ENCODE measurements at places on chromosomes 12 and 14.

DNA sequence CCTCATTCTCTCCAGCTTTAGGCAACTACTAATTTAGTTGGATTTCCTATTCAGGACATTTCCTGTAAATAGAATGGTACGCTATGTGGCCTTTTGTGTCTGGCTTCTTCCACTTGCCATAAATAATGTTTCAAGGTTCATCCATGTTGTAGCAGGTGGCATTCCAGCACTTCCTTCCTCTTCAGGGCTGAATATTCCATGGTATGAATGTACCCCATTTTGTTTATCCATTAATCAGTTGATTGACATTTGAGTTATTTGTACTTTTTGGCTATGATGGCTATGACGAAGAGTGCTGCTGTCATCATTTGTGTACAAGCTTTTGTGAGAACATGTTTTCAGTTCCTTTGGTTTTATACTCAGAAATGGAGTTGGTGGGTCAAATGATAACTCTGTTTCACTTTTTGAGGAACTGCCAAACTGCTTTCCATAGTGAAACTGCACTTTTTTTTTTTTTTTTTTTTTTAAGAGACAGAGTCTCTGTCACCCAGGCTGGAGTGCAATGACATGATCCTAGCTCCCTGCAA, 6.5 kb upstream of the CDK2AP1 start:
- DNase-seq, result no peak

- DNase-seq, result no peak
Observed at GRCh38 chr14:96901227-96901626, 104.0 kb downstream of the VRK1 start.

GRCh38 chr12:32331133-32331532, 68.2 kb upstream of the FGD4 start:
- DNase-seq, result no peak

GRCh38 chr12:106445959-106446358, 88.4 kb downstream of the POLR3B start:
- no peak for DNase-seq

DNA sequence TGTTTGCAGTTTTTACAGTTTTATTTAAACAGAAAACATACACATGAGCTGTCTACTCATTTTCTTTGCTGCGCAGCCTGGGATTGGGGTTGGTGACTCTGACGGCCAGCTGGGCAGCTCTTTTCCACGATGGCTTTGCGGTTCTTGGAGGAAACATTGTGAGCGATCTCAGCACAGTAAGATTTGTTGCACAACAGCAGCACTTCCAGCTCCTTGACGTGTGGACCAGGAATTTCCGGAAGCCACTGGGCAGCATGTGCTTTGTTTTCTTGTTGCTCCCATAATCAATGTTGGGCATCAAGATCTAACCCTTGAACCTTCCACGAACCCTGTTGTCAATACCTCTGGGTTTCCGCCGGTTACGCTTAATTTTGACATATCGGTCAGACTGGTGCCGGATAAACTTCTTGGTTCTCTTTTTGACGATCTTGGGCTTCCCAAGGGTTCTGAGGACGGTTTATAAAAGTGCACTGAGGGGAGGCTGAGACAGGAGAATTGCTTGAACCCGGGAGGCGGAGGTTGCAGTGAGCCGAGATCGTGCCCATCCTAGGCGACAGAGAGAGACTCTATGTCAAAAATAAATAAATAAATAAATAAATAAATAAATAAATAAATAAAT, 21.8 kb downstream of the FKBP11 start:
- no peak for DNase-seq

Measured in T-helper 9 cell (primary cell).